Stimulated activated CD8-positive, alpha-beta memory T cell treated with anti-CD3 and anti-CD28 coated beads, Interleukin-4, amount 100 ng/mL, for 4 hours (primary cell): ENCODE measurements at places on chromosomes 16 and 17.
A peak's percentile ranks its signal among the peaks of the same experiment; 100 is the strongest.

GRCh38 chr17:59756236-59756818, 48.9 kb downstream of the VMP1 start:
- no peak for DNase-seq

DNA sequence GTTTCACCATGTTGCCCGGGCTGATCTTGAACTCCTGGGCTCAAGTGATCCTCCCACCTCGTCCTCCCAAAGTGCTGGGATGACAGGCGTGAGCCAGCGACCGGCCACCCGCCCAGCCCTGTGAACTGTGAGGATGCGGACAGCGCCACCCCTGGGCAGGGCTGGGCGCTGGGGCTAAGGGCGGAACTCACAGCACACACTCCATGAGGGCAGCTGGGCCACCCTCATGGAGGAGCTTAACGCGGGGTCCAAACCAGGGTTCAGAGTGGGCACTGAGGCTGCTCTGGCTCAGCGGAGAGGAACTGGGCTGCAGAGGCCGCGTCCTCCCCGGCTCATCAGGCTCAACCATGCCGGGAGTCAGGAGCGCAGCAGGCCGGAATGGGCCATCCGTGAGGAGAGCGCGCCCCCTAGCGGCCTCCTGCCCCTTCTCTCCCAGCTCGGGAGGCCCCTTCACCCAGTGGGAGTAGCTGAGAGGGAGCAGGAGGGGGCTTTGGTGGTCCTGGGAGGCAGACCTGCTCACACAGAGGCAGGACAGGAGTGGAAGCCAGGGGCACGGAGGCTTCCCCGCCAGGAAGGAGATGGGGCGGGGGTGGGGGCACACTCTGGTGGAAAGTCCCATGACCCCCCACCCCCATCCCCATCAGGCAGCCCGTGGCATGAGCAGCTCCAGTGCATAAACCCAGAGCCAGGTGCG, 13.8 kb downstream of the CORO7 start:
- peak; percentile 35 for DNase-seq

DNA sequence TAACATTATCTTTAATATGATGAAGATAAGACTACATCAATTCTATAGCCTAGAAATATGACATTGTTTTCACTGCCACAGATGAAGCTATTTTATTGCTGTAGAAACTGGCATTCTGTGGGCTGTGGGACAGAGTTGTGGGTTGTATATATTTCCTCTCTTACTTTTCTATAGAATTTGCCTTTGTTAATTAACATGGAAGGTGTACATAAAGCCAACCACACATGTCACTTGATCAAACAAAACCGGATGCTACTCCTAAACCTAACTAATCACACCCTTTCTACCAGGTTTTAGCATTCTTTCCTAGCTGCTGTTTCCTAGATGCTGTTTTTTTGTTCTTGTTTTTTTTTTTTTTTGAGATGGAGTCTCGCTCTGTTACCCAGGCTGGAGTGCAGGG, 81.2 kb upstream of the ATP2A3 start:
- no peak for DNase-seq

DNA sequence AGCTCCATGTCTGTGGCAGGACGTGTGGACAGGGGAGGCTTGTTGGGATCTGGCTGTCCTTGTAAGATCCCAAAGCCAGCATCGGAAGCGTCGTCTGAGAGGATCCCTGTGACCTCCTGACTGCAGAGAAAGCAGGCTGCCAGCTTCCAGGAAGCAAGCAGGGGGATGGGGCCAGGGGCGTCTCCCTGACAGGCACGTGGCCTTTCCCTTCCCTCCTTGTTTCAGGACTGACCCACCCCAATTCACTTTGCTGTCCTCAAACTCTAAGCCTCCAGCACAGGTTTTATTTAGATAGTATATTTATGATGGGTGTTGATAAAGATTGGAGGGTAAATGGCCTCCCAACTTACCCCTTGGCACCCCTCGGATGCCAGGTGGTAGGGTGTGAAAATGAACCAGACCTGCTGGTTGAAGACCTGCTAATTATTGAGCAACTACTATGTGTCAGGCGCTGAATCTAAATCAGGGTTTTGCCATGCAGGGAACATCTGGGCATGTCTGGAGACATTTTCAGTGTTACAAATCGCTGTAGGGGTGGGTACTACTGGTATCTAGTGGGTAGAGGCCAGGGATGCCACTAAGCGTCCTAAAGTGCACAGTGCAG, 24.5 kb downstream of the SOCS1 start:
- no peak for DNase-seq

DNA sequence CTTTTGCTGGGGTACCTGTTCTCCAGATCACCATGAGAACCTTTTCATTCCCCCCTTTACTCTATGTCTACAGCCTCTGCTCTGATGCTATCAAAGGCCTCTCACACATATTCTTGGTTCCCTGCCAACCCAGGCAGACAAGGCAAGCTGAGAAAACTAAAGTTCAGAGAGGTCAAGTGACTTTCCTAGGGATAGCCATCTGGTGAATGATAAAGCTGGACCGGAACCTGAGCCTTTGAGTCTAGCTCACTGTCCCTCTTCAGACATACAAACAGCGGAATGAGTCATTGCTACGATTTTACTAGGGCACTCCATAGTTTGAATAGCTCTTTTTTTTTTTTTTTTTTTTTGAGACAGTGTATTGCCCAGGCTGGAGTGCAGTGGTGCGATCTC, 73.3 kb downstream of the XYLT1 start:
- DNase-seq = no peak
